ENCODE measurements at places on chromosomes 2 and 18.

GRCh38 chr2:40049781-40050180, 270.7 kb upstream of the THUMPD2 start:
- DNase-seq: no peak

GRCh38 chr18:22056950-22057349, 112.4 kb upstream of the GATA6 start:
- DNase-seq: no peak

GRCh38 chr2:141782574-141782973, 348.2 kb downstream of the LRP1B start:
- no peak for DNase-seq

DNA sequence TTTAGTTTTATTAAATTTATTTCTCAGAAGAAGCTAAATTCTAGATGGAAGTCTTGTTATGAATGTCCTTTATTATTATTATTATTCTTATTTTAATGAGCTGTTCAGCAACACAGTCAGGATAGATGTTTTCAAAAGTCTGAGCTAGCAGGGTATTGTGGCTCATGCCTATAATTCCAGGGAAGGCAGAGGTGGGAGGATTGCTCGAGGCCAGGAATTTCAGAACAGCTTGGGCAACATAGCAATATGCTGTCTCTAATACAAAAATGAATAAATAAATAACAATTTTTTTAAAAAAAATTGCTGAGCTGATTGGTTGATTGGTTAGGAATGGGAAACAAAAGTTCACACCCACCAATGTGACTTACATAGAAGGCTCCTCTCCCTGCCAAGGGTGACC, 274.1 kb upstream of the CYRIA start:
- DNase-seq: no peak

- DNase-seq: no peak
Observed at GRCh38 chr2:69917852-69918251, 2.9 kb downstream of the MXD1 start.

GRCh38 chr2:2839782-2840531, 508.9 kb upstream of the MYT1L start:
- DNase-seq: no peak

- DNase-seq: peak; percentile 14
Observed at GRCh38 chr2:37713258-37713700, 41.8 kb upstream of the CDC42EP3 start.

GRCh38 chr2:141728886-141729285, 401.9 kb downstream of the LRP1B start:
- DNase-seq: no peak

- DNase-seq: no peak
Observed at GRCh38 chr18:5879479-5879882, 15.8 kb downstream of the TMEM200C start.

Data from GOT3 (cell line).